CD4-positive, alpha-beta memory T cell (primary cell): ENCODE measurements at places on chromosomes 5 and 9.

GRCh38 chr9:35279946-35280345, 118.1 kb downstream of the UNC13B start:
- H3K4me1 ChIP-seq = peaks cover 14% of the 10 kb centered on the region
- H3K27me3 ChIP-seq = no peaks in the 10 kb centered on the region
- H3K4me3 ChIP-seq = no peak overlapping the region
- no peaks in the 10 kb centered on the region for H3K36me3 ChIP-seq

DNA sequence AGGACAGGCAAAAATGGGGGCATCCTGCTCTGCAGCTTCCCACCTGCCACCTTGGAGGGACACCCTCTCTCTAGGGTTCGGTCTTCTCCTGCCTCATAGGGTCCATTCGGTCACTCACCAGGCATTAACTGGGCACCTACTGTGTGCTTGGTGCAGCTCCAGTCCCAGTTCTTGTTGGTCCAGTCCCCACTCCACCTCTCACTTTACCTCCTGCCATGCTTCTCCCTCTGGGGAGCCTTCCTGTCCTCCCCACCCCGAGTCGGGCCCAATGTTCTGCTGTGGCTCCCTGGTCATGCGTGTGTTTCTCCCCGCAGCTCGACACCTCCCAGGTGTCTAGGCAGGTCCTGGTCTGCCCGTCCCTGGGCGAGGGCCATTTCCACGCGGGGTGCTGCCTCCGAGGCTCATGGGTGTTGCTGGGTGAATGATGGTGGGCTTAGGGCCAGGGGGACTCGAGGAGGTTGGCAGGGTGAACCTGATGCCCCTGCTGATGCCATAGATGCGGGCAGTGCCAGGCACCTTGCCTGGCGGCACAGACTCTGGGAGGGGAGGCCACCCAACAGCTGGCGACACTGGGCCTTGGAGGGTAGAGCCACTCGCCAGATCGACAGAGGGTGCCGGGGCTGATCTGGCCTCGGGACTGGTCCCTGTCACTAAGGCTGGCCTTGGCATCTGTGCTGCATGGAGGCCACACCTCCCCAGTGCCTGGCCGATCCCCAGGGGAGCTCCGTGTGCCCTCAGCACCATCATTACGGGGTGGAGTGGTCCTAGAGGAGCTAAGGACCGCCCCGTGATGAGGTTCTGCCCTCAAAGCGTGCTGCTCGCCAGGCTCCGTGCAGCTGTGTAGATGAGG, 66.0 kb upstream of the RNU6ATAC start:
- DNase-seq = no peak
- H3K27ac ChIP-seq = no peak overlapping the region

- no peak overlapping the region for H3K4me3 ChIP-seq
- H3K36me3 ChIP-seq = no peaks in the 10 kb centered on the region
- no peak overlapping the region for H3K27ac ChIP-seq
- no peaks in the 10 kb centered on the region for H3K4me1 ChIP-seq
These were observed 42.9 kb downstream of the CDH6 start for GRCh38 chr5:31236339-31236738.

- no peaks in the 10 kb centered on the region for H3K27me3 ChIP-seq
- H3K27ac ChIP-seq = no peak overlapping the region
- DNase-seq = no peak
- peaks cover 9% of the 10 kb centered on the region for H3K4me1 ChIP-seq
These were observed 5.0 kb downstream of the GBGT1 start for GRCh38 chr9:133158695-133159094.

GRCh38 chr5:72846483-72846882, 30.0 kb downstream of the TNPO1 start:
- H3K27me3 ChIP-seq = no peaks in the 10 kb centered on the region
- no peak overlapping the region for H3K4me3 ChIP-seq
- H3K36me3 ChIP-seq = no peaks in the 10 kb centered on the region
- H3K27ac ChIP-seq = no peak overlapping the region

GRCh38 chr9:77735494-77735893, 87.4 kb upstream of the GNA14 start:
- no peaks in the 10 kb centered on the region for H3K36me3 ChIP-seq
- DNase-seq = no peak
- H3K27ac ChIP-seq = no peak overlapping the region
- H3K4me3 ChIP-seq = no peak overlapping the region
- no peaks in the 10 kb centered on the region for H3K27me3 ChIP-seq

GRCh38 chr5:61277190-61277589, 54.9 kb upstream of the ZSWIM6 start:
- H3K27ac ChIP-seq = no peak overlapping the region
- H3K4me1 ChIP-seq = peaks cover 10% of the 10 kb centered on the region
- no peak overlapping the region for H3K4me3 ChIP-seq

DNA sequence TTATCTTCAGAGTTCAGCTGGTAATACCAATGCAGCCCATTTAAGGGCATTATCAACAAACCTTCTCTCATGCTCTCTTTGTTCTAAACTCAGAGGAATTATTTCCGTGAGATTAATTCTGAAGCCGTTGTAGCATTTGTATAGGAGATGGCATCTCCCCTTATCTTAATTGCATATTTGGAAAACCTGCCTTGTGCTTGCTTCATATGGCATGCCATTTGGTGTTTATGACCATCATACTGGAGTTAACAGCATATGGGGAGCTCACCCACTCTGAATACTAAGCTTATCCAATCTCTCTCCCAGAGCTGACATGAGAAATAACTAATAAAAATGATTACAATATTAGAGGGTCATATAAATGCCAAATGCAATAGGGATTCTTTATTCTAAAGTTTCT, 243.2 kb downstream of the BRINP1 start:
- H3K27me3 ChIP-seq = no peaks in the 10 kb centered on the region
- no peak for DNase-seq
- no peaks in the 10 kb centered on the region for H3K4me1 ChIP-seq

DNA sequence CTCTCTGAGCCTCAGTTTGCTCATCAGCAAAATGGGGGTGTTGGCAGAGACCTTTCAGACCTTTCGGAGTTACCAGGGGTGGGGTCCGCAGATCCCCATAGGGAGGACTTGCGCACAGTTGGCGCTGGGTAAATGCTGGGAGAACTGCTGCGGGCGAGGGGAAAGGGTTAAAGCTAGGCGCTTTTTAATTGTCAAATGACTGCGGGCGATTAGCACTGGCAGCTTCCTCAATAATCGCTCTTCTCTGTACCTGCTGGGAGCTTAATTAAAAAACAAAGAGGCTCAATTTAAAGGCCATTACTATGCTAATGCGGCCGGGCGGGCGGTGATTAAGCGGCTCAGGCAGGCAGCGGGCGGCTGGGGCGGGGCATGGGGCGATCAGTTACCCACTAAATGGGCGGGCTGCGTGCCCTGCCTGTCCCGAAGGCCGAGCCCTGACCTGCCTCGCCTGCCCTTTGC, 63.0 kb downstream of the LMX1B start:
- H3K27ac ChIP-seq = no peak overlapping the region
- H3K4me1 ChIP-seq = no peaks in the 10 kb centered on the region
- no peak overlapping the region for H3K4me3 ChIP-seq
- peaks cover 24% of the 10 kb centered on the region for H3K27me3 ChIP-seq
- no peaks in the 10 kb centered on the region for H3K36me3 ChIP-seq
- no peak for DNase-seq

- H3K4me1 ChIP-seq = no peaks in the 10 kb centered on the region
- DNase-seq = no peak
- H3K27ac ChIP-seq = no peak overlapping the region
- peaks cover 23% of the 10 kb centered on the region for H3K36me3 ChIP-seq
These were observed 22.6 kb downstream of the SGTB start for GRCh38 chr5:65699338-65699737.

GRCh38 chr9:115209601-115210306, 91.8 kb upstream of the TNC start:
- H3K4me3 ChIP-seq = no peak overlapping the region
- H3K27ac ChIP-seq = no peak overlapping the region
- H3K27me3 ChIP-seq = no peaks in the 10 kb centered on the region
- DNase-seq = no peak

- H3K4me3 ChIP-seq = no peak overlapping the region
- no peaks in the 10 kb centered on the region for H3K27me3 ChIP-seq
- H3K27ac ChIP-seq = no peak overlapping the region
- DNase-seq = no peak
- H3K36me3 ChIP-seq = no peaks in the 10 kb centered on the region
- peaks cover 17% of the 10 kb centered on the region for H3K4me1 ChIP-seq
These were observed 83.2 kb downstream of the WNK2 start for GRCh38 chr9:93267091-93267541.

GRCh38 chr9:14246951-14247350, 67.0 kb downstream of the NFIB start:
- no peaks in the 10 kb centered on the region for H3K27me3 ChIP-seq
- H3K4me3 ChIP-seq = no peak overlapping the region
- no peaks in the 10 kb centered on the region for H3K4me1 ChIP-seq
- no peak for DNase-seq
- H3K27ac ChIP-seq = no peak overlapping the region

DNA sequence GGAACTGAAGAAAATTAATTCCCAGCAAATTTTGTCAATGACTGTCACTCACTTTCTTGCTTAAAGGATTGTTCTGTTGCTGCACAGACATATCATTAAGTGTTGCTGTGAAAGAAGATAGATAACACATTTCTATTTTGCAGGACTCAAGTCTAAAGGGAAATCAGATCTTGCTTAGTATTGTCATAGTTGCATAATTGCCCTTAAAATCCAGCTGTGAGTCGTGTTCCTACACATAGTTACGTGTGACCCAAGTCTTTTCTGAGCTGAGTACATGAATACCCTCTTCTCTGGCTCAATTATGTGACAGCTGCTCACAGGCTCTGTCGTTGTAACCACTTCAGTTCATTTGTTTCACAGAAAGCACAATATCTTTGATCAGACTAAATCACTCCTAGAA, 390.8 kb downstream of the DTWD2 start:
- no peak overlapping the region for H3K27ac ChIP-seq
- H3K36me3 ChIP-seq = no peaks in the 10 kb centered on the region
- no peaks in the 10 kb centered on the region for H3K4me1 ChIP-seq
- no peak overlapping the region for H3K4me3 ChIP-seq
- DNase-seq = no peak
- H3K27me3 ChIP-seq = no peaks in the 10 kb centered on the region

- no peaks in the 10 kb centered on the region for H3K4me1 ChIP-seq
- H3K4me3 ChIP-seq = no peak overlapping the region
- H3K27me3 ChIP-seq = no peaks in the 10 kb centered on the region
- H3K36me3 ChIP-seq = no peaks in the 10 kb centered on the region
- DNase-seq = no peak
These were observed 346.7 kb upstream of the KLF4 start for GRCh38 chr9:107836300-107836699.

DNA sequence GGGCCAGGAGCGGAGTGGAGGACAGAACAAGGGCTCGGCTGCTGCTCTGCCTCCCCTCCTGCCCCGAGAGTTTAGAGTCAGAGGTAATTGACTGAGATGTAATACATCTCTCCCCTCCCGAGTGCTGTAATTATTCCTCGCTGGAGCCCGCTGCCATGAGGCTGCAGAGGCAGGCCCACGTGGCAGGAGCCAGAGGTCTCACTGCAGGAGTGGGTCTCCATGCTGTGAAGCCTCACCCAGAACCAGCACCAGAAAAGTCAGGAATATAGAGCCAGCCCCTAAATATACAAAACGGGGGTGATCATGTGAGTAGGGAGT, 2.5 kb downstream of the FAM163B start:
- H3K4me1 ChIP-seq = no peaks in the 10 kb centered on the region
- peaks cover 16% of the 10 kb centered on the region for H3K27me3 ChIP-seq
- H3K4me3 ChIP-seq = no peak overlapping the region
- H3K36me3 ChIP-seq = no peaks in the 10 kb centered on the region
- no peak overlapping the region for H3K27ac ChIP-seq

GRCh38 chr9:100933656-100934055, 94.9 kb upstream of the PLPPR1 start:
- H3K36me3 ChIP-seq = no peaks in the 10 kb centered on the region
- no peak for DNase-seq
- H3K4me3 ChIP-seq = no peak overlapping the region
- no peaks in the 10 kb centered on the region for H3K27me3 ChIP-seq

- no peak for DNase-seq
- no peaks in the 10 kb centered on the region for H3K36me3 ChIP-seq
- H3K27ac ChIP-seq = no peak overlapping the region
- H3K4me3 ChIP-seq = no peak overlapping the region
- no peaks in the 10 kb centered on the region for H3K4me1 ChIP-seq
- H3K27me3 ChIP-seq = no peaks in the 10 kb centered on the region
These were observed 169.9 kb downstream of the SLC28A3 start for GRCh38 chr9:84170521-84171141.

DNA sequence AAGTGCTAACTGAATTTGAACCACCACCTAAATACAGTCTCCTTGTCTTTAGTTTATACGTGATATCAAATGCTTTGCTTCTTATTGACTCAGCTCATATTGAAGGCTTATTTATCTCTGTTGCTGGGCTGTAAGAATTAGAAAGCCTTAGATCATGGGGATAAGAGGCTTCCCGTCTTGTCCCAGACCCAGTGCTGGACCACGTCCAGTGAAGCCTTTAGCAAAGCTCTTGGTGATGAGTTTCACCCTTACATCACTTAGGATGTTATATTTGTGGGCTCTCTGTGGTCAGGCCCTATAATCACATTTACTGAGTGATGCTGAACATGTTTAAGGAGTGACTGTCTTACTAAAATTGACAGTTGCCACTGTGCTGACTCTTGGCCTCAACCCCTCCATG, 11.2 kb downstream of the FAM240B start:
- no peak overlapping the region for H3K4me3 ChIP-seq
- no peaks in the 10 kb centered on the region for H3K27me3 ChIP-seq
- H3K27ac ChIP-seq = no peak overlapping the region
- DNase-seq = no peak
- H3K36me3 ChIP-seq = no peaks in the 10 kb centered on the region
- H3K4me1 ChIP-seq = no peaks in the 10 kb centered on the region

DNA sequence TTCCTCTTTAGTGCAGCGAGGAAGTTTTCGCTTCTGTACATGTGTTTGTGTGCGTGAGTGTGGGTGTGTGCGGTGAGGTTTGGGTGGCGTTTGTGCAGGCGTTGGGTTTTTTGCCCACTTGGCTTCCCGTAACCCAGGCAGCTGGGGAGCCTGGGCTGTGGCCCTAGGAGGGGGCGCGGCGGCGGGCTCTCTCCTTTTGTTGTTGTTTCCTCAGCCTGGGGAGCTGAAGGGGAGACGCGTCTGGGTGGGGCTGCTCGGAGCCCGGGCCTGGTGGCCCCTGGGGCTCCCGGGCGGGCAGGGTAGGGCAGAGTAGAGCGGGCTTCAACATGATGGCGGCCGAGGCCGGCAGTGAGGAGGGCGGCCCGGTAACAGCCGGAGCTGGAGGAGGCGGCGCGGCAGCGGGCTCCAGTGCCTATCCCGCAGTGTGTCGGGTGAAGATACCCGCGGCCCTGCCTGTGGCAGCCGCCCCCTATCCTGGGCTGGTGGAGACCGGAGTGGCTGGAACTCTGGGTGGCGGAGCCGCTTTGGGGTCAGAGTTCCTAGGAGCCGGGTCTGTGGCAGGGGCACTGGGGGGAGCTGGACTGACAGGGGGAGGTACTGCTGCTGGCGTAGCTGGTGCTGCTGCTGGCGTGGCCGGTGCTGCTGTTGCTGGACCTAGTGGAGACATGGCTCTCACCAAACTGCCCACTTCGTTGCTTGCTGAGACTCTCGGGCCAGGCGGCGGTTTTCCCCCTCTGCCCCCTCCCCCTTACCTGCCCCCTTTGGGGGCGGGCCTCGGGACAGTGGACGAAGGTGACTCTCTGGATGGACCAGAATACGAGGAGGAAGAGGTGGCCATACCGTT, 665 bp downstream of the RASA1 start:
- H3K4me1 ChIP-seq = peaks cover 36% of the 10 kb centered on the region
- H3K4me3 ChIP-seq = peak overlapping the region; percentile 79
- no peaks in the 10 kb centered on the region for H3K27me3 ChIP-seq
- DNase-seq = no peak

GRCh38 chr9:83346655-83347420, 191.4 kb downstream of the FRMD3 start:
- no peak overlapping the region for H3K27ac ChIP-seq
- DNase-seq = no peak
- H3K4me3 ChIP-seq = no peak overlapping the region
- H3K27me3 ChIP-seq = no peaks in the 10 kb centered on the region

- no peak overlapping the region for H3K4me3 ChIP-seq
- H3K27ac ChIP-seq = no peak overlapping the region
- no peaks in the 10 kb centered on the region for H3K27me3 ChIP-seq
These were observed 371.9 kb downstream of the CETN3 start for GRCh38 chr5:90037646-90038045.
